Stomach (tissue), 19 donors: ENCODE measurements at places on chromosomes 2 and 18. TPM values are rescaled to one million over a fixed set of nuclear protein-coding genes. Genes with fewer than 3 reads are reported as not detected.

COL3A1 gene
- 116 TPM for total RNA-seq

DNA sequence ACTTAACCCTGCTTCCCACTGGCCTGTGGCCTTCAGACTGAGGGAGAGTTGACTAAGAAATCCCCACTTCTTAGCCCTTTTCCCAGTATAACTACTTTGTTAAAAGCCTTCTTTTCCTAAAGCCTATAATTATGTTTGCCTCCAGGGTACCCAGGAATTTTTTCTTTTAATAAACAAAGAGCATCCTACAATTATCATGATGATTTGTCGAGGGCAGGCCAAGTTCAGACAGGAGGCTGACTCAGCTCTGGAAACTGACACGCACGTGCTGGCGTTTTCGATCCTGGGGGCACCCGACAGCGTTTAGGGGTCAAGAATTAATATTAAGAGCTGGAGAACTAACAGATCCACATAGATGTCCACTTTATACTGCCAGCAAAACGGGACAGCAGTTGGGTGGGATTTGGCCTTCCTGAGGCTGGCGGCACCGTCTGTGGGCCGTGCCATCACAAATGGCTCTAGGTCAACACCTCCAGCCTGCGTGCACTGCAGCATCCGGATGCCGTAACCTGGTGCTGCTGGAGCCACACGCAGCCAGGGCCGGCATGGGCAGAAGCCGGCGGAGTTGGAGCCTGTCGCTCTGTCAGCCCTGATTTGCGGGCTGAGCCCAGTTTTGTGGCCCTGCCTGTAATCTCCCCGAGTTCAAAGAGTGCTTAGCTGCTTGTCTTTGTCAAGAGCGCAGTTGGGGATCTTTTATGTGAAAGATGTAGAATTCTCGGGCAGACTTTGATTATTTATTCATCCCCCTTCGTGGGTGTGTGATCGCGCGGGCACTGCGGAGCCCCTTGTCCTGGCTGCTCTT is 191.0 kb downstream of the GLI2 start:
- DNase-seq: no peak

GRCh38 chr18:11817229-11817628 is 34.0 kb upstream of the CHMP1B start:
- no peak for DNase-seq

- no peak for DNase-seq
These were observed 16.6 kb downstream of the LDAH start for GRCh38 chr2:20806286-20806685.

DNA sequence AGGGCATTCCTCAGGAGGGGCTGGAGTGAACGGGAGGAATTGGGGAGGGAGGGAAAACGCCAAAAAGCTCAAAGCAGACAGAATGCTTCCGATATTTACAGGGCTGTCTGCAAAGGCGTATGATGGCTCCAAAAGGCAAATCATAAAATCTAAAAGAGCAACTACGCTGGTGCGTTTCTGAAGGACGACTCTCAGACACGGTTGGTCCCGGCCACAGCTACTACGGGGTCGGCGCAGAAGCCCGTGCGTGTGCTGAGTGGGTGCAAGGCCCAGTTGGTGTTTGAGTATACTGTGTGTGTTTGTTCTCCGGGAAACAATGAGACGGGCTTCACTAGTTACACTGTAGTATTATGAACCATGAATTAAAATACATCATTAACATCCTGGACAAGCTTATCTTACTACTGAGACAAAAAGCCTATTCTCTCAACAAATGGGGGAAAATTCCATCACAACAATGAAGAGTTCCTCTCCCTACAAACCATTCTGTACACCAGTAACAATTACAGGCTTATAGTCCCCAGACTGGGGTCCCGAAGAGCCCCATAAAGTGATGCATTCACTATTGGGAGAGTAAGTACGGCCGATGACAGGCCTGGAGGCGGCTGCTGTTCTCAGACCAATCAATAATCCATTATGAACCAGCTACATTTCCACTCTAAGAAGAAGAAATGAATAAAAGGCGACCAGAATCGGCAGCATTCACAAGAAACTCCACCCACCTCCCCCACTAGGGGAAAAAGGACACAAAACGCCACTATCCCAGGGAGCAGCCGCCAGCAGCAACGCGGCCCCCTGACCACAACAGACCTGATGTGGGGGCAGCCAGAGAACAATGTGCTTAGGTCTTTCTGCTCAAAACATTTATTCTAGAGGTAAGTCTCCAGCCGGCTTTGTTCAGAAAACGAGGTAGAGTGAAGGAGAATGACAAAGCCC is 43.4 kb downstream of the ZNF516 start:
- DNase-seq: peak; percentile 75

SLC23A3 gene
- 1.2 TPM for total RNA-seq

DNA sequence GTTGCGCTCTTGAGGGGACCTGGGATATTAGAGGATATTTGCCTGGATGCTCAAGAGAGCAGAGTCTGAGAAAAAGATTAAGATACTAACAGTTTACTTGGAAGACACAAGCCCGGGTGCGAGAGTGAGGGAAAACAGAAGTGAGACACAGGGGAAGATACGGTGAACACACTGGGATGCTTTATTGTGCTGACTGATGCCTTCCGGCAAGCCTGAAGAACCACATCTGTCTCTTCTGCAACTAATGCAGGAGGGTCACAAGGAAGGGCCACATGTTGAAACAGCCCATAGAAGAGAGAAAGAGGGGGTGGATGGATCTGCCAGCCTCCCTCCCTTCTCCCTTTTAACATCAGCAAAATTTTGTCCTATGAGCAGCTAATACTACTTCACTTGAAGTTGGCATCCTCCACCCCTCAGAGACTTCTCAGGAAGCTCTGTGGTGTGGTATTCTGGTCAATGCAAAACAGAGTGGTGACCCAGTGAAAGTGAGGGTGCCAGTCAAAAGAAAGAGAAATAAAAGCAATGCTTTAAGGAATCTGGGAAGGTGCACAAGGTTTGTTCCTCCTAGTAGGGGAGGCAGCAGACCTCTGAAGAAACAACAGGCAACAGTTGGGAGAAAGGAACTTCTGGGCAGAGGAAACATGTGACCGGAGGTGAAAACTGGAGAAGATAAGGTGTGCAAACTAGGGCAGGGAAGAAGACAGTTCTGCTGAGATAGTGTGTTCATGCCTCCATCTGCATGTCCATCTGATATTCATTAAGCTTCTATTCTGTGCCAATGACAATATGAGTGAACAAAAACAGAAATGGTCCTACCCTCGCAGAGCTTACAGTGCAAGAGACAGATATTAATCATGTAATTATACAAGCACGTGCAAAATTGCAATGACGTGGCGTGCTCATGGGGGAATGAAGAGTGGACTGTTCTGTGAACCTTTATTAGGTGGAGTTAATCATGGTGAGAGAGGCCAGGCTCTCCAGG is 107.1 kb downstream of the LYPD6B start:
- no peak for DNase-seq

CCNT2 gene
- 34.5 TPM for total RNA-seq

DLGAP1 gene
- total RNA-seq: 7.0 TPM

B4GALT6 gene
- total RNA-seq: 2.9 TPM

DNA sequence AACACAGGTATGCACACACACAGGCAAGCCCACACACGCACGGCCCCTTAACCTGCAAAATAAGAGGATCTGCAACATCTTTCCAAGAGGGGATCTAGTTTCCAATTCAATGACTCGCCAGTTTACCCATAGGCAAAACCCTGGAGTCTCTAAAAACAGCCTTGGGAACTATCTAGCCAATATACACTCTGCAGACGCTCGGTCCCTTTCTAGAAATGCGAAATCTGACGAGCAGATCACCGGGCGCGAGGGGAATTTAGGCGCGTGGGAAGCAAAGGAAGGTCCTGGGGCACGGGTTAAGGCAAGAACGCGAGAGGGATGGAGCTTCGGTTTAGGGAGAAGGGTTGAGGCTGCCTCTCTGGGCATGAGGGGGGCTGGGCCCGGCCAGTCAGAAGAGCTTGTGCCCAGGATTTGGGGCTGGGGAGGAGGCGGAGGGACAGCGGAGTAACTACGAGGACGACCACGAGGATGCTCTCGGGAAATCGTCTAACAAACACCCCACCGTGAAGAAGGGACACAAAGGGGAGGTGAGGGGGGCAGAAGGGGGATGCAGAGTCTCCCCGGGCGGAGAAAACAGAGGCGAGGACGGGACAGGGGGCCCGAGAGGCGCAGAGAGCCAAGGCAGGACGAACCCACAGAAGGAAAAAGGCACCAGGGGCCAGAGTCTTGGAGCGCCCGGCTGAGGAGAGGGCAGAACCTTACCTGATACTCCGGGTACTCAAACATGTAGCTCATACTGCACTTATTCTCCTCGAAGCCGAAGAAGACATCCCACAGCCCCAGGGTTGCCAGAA is 542 bp downstream of the PGAP1 start:
- peak; percentile 71 for DNase-seq

- no peak for DNase-seq
These were observed 350.2 kb downstream of the RIT2 start for GRCh38 chr18:42765302-42765701.

HOXD3 gene
- 2.5 TPM for total RNA-seq
